ENCODE measurements at places on chromosomes 4 and X.

- DNase-seq = no peak
Measured at GRCh38 chr4:55866290-55866907, 13.0 kb downstream of the EXOC1 start.

GRCh38 chrX:100830547-100830946 lies 10.4 kb downstream of the CSTF2 start:
- DNase-seq = no peak

- peak; percentile 79 for DNase-seq
Measured at GRCh38 chr4:16136827-16137226, 53.0 kb upstream of the PROM1 start.

- DNase-seq = no peak
Measured at GRCh38 chr4:3820806-3821579, 54.8 kb downstream of the ADRA2C start.

DNA sequence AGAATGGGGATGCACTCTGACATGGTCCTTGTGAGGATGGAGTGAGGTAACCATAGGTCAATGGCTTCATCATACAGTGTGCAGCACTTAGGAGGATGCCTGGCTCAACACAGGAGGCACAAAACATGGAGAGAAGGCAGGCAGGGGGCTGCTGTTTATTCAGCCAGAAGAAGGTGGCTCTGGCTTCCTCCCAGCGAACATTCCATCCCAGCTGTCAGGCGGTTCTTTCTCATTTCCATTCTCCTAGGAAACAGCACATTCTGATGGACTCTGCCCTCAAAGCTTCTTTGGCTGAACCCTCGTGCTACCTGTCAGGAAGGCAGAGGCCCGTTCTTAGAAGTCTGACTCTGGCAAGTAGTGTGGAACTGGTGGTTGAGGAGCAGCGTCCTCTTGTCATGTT lies 18.6 kb downstream of the STK32B start:
- DNase-seq = no peak

GRCh38 chr4:159925770-159926169 lies 822.9 kb downstream of the RAPGEF2 start:
- DNase-seq = no peak

DNA sequence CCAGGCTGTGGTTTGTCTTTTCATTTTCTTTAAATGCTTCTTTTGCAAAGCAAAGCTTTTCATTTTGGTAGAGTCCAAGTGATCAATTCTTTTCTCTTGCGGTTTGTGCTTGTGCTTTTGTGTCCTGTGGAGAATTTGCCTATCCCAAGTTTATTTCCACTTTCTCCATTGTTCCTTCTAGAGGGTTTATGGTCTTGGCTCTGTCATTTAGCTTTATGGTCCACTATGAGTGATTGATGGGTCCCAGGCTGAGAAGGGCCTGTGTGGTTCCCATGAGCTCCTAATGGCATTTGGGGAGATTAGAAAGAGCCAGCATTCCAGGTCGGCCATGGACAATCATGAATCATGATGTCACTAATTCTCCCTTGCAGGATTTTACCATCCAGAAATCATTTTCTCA lies 86.5 kb downstream of the CPZ start:
- DNase-seq = no peak

GRCh38 chr4:124943145-124943889 lies 230.8 kb upstream of the ANKRD50 start:
- no peak for DNase-seq

DNA sequence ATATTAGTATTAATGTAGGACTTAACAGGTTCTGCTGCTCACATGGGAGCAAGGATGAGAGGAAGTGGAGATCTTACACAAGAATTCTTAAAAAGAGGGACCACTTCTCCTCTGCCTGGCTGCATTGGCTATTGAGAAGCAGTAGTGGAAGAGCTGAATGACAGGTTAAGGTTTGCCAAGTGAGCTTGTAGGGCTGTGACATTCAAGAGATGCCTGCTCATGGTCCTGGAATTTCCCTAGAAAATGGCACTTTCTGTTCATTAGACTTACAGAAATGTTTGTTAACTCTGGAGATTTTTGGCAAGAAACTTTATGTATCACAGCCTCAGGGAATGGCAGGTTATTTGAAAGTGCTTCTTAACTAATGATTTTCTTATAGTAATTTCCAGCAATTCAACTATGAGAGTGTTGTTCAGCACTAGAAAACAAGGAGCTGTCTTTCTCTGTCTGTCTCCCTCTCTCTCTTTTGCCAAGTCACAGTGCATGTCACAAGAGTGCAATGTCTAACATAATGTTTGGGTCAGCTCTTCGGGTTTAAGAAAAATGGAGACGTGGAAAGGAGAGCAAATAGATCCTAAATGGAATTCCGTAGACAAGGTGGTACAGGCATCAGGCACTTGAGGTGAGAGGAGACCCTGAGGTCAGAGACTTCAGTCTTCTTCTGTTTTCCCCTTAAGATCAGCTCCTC lies 8.3 kb upstream of the NAP1L5 start:
- DNase-seq = no peak

- DNase-seq = no peak
Measured at GRCh38 chr4:119525771-119526712, 102.6 kb downstream of the PDE5A start.

Data from femur (tissue), 1 donor.